HCT116 (cell line): ENCODE measurements at places on chromosomes 2 and 18. TPM values are rescaled to one million over a fixed set of nuclear protein-coding genes. Genes with fewer than 3 reads are reported as not detected.

The MLPH gene
- 81.4 TPM for total RNA-seq

GRCh38 chr2:96866586-96866985, 3.3 kb downstream of the SEMA4C start:
- DNase-seq, result no peak

DNA sequence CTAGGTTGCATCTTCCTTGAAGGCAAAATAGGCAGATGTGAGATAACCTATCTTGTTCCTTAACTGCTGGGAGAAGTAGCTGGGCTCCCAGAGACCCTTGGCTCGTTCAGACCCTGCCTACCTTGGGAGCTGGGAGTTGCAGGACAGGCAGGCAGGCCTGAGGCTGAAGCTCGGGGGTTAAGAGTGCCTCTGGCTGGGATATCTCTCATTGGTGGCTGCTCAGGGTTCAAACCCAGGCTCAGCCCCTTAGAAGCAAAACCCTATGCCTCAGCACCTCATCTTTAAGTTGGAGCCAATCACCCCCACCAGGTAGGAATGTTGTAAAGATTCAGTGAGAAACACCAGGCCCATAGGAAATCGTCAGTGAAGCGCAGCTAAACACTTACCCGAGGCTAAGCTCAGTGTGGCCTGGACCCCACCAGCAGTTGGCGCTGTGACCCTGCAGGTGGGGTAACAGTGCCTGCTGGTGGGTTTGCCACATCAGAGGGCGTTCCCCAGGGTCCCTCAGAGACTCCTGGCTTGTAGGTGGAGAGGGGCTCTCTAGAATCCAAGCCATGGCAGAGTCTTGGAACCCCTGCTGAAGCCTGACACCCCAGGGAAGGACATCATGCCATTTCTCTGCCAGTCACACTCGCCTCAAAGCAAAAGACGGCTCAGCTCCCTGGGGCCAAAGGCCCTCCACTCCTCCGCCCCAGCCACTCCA, 54.6 kb upstream of the GPR17 start:
- DNase-seq, result peak; percentile 64

GRCh38 chr2:129004485-129004884, 685.8 kb upstream of the HS6ST1 start:
- no peak for DNase-seq

GRCh38 chr2:157236404-157236803, 21.1 kb upstream of the GALNT5 start:
- no peak for DNase-seq

The SRBD1 gene
- total RNA-seq, result 20.6 TPM

The GPR39 gene
- 5.1 TPM for total RNA-seq

- DNase-seq, result no peak
Observed at GRCh38 chr18:48554610-48555400, 16.0 kb downstream of the CTIF start.

GRCh38 chr2:121925466-121925865, 170.0 kb downstream of the TSN start:
- no peak for DNase-seq

DNA sequence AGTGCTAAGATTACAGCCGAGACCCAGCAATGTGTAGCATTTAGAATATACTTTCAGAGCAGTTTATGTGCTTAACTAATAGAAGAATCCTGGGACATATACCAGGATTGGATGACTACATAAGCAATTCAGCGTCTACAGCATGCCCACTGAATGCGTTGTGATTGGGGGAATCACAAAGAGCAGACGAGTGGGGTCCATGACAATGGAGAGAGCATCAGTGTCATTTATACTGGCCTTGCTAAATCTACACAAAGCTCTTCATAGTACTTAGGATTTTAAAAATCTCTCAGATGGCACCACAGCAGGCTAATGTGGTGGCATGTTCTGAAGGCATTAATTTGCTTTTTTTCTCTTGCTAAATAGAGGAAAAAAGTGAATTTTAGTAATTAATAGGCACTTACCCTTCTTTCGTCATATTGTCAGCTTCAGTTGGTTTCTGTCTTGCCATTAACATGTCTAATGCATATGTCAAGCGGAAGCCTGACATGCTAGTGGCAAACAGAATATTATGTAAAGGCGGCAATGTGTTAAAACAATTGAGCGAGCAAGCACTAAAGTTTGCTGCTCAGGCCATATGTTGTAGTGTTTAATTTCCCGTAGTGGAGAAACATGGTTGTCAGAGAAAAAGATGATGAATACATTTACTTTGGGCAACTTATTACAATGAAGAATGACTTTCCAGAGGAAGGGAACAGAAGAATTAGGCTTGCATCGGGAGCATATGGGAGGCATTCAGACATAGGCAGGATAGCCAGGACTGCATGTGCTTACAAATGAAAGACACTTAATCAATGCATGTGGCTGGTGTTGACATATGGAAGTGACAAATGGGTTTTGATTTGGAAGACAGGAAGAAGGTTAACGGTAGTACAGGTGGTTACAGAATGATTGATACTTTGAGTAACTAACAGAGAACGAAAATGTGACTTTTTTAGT, 145.2 kb downstream of the ICOS start:
- DNase-seq, result no peak

The CDH2 gene
- 0.15 TPM for total RNA-seq

GRCh38 chr18:45670281-45670962, 53.6 kb upstream of the SLC14A1 start:
- DNase-seq, result no peak

DNA sequence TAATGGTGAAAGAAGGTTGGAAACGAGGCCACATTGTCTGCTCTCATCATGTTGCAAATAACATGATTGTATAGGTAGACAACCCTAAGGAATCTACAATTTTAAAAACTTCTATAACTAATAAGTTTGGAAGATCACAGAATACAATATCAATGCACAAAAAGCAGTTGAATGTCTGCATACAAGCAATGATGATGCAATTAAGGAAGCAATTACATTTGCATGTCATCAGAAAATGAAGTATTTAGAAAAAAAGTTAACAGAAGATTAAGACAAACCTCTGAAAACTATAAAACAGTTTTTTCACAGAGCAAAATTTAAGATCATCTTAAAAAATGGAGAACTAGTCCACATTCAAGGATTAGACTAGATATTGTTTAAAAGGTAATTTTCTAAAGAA, 181.1 kb downstream of the METTL4 start:
- DNase-seq, result no peak

GRCh38 chr18:35982409-35983114, 10.1 kb downstream of the RMP24 start:
- no peak for DNase-seq

The CENPA gene
- 45.8 TPM for total RNA-seq

GRCh38 chr2:197171582-197171981, 139.0 kb downstream of the ANKRD44 start:
- no peak for DNase-seq

DNA sequence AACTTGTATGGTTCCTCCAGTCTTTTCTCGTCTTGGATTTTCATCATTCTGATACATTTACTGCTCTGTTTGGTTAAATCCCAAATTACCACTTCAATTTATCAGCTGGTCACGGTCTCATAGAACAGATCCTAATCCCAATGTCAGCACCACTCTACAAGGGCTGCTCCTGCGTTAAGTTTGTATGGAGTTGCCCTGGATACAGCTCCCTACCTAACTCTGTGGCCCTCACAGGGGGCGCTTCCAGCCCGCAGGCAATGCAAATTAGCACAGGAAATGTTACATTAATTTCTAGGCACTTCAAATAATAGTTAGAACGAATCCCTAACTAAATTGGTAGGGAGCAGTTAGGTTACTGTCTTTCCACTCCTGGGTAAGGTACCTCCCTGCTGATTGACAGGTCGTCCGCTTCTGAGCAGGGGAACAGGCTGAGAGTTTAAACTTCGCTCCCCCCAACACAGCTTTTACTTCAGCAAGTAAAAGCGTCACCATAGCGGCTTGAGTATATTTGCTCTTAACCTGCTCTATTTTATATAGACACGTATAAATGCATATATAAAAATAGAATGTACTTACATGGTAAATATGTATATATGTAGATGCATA, 238.5 kb upstream of the FANCL start:
- no peak for DNase-seq

DNA sequence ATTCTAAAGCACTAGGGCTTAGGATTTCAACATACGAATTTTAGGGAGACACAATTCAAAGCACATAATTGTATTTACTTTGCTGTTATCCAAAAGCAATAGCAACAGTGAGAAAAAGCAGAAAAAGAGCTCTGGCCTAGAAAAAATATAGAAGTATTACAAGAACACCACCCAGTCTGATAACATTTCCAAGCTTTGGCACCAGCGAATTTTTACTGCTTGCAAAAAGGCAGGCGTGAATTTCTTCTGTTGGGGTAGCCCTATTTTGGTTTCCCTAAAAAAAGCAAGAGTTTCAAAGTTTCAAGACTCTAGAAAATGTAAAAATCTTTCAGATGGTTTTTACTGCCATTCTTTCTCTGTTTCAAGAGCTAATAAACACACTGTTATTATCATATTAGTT, 292.7 kb downstream of the DPP10 start:
- DNase-seq, result no peak

The CPSF3 gene
- 68.5 TPM for total RNA-seq

GRCh38 chr18:62165583-62165982, 21.3 kb downstream of the PIGN start:
- DNase-seq, result no peak

The LRRC30 gene
- total RNA-seq, result not detected

The SERPINB2 gene
- not detected for total RNA-seq

The KCNJ3 gene
- not detected for total RNA-seq

GRCh38 chr2:12504443-12504842, 212.3 kb upstream of the TRIB2 start:
- no peak for DNase-seq

The DUSP19 gene
- total RNA-seq, result 2.9 TPM

GRCh38 chr18:24877546-24877945, 417.1 kb downstream of the HRH4 start:
- no peak for DNase-seq
